ENCODE measurements at places on chromosomes 3 and 15. TPM values are rescaled to one million over a fixed set of nuclear protein-coding genes. Genes with fewer than 3 reads are reported as not detected.

- H3K36me3 ChIP-seq = peaks cover 25% of the 10 kb centered on the region
- H3K27me3 ChIP-seq = no peaks in the 10 kb centered on the region
- H3K27ac ChIP-seq = peak overlapping the region; percentile 37
- H3K4me1 ChIP-seq = peaks cover 79% of the 10 kb centered on the region
- DNase-seq = no peak
Measured at GRCh38 chr3:152280539-152280938, 11.8 kb downstream of the MBNL1 start.

GRCh38 chr3:149217347-149217746, 4.3 kb downstream of the CP start:
- no peaks in the 10 kb centered on the region for H3K36me3 ChIP-seq
- no peak overlapping the region for H3K27ac ChIP-seq
- DNase-seq = no peak

GRCh38 chr3:125149462-125149861, 63.1 kb downstream of the SLC12A8 start:
- H3K36me3 ChIP-seq = no peaks in the 10 kb centered on the region
- H3K4me3 ChIP-seq = no peak overlapping the region
- H3K27ac ChIP-seq = no peak overlapping the region
- no peak for DNase-seq
- peaks cover 74% of the 10 kb centered on the region for H3K27me3 ChIP-seq

GRCh38 chr15:98113327-98113726, 152.8 kb downstream of the ARRDC4 start:
- H3K36me3 ChIP-seq = no peaks in the 10 kb centered on the region
- H3K4me3 ChIP-seq = no peak overlapping the region
- no peaks in the 10 kb centered on the region for H3K4me1 ChIP-seq
- H3K27ac ChIP-seq = no peak overlapping the region

- H3K36me3 ChIP-seq = peaks cover 24% of the 10 kb centered on the region
- H3K27me3 ChIP-seq = no peaks in the 10 kb centered on the region
- H3K27ac ChIP-seq = no peak overlapping the region
- H3K4me1 ChIP-seq = peaks cover 17% of the 10 kb centered on the region
- no peak overlapping the region for H3K4me3 ChIP-seq
- DNase-seq = no peak
Measured at GRCh38 chr15:89178307-89178977, 42.9 kb downstream of the RLBP1 start.

GRCh38 chr3:187006864-187007630, 76.7 kb downstream of the ST6GAL1 start:
- H3K36me3 ChIP-seq = peaks cover 61% of the 10 kb centered on the region
- H3K27me3 ChIP-seq = no peaks in the 10 kb centered on the region
- H3K4me1 ChIP-seq = peaks cover 68% of the 10 kb centered on the region

DNA sequence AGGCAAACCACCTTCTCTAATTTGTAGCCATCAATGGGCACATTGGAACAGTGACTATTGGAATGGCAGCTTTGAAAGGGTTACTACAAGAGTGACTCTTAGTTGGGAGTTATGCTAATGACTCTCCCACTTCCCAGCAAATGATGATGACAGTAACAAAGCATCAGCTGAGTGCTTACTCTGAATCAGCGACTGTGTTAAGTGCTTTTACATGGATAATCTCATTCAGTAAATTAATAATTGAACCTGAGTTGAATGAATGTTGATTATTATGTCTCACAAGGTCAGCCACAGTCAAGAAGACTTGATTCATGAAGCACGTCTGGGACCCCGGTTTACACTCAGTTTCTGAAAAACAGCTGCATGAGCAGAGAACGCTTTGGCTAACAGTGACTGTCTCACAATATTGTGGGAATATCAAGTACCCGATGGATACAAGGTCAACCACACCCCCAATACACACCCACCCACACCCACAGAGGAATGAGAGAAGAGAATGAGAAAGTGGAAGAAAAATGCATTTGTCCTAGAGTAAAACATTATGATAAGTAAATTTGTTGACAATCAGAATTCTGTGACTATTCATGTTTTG, 242.0 kb upstream of the FEZF2 start:
- H3K4me3 ChIP-seq = no peak overlapping the region
- H3K27ac ChIP-seq = no peak overlapping the region
- no peaks in the 10 kb centered on the region for H3K36me3 ChIP-seq
- no peaks in the 10 kb centered on the region for H3K27me3 ChIP-seq
- no peaks in the 10 kb centered on the region for H3K4me1 ChIP-seq

DNA sequence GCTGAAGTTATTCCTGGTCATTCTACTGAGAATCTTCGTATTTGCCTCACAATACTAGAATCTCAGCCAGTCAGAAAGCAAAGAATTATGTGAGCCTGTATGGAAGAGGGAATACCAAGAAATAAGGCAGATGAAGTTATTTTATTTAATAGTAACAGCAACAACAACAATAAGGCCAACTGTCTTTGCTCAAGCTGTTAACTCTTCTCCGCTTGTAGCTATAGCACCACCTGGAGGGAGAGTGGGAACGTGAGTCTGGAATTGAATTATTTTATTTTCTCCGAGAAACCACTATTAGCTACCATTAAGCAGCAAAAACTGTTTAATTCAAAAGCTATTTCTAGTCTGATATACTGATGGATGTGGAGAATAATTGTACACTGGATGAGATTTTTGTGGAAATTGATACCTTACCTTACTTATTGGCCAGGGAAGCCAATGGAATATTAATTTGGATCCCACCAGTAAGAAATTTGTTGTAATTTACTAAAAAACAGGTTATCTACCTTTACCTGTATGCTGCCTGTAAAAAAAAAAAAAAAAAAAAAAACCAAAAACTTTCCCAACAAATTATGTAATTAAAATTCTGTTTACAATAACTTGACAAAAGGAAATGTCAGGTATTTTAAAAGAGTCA, 50.1 kb downstream of the CALML4 start:
- H3K27ac ChIP-seq = no peak overlapping the region
- no peaks in the 10 kb centered on the region for H3K27me3 ChIP-seq
- peaks cover 31% of the 10 kb centered on the region for H3K36me3 ChIP-seq
- H3K4me1 ChIP-seq = no peaks in the 10 kb centered on the region
- no peak overlapping the region for H3K4me3 ChIP-seq

DNA sequence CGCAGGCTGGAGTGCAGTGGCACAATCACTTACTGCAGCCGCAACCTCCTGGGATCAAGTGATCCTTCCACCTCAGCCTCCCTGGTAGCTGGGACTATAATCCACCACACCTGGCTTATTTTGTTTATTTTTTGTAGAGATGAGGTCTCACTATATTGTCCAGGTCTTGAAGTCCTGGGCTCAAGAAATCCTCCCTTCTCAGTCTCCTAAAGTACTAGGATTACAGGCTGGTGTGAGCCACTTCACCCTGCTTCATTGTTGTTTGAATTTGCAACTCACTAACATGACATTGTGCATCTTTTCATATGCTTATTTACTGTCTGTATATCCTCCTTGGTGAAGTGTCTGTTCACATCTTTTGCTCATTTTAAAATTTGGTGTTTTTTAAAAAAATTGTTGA, 10.1 kb downstream of the PARP15 start:
- peaks cover 66% of the 10 kb centered on the region for H3K36me3 ChIP-seq
- DNase-seq = no peak
- H3K4me3 ChIP-seq = no peak overlapping the region
- peaks cover 35% of the 10 kb centered on the region for H3K4me1 ChIP-seq
- no peaks in the 10 kb centered on the region for H3K27me3 ChIP-seq

DNA sequence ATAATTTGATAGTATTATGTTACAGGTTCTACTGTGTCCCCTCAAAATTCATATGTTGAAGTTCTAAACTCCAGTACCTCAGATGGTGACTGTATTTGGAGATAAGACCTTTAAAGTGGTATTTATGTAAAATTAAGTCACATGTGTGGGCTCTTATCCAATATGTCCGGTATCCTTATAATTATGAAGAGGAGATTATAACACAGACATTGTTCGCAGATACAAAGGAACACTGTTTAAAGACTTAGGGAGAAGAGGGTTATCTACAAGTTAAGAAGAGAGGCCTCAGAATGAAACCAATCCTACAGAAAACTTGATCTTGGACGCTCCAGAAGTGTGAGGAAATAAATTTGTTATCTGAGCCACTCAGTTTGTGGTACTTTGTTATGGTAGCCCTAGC, 50.9 kb downstream of the DPH6 start:
- no peaks in the 10 kb centered on the region for H3K36me3 ChIP-seq
- no peak overlapping the region for H3K4me3 ChIP-seq
- DNase-seq = no peak
- H3K27ac ChIP-seq = no peak overlapping the region
- no peaks in the 10 kb centered on the region for H3K4me1 ChIP-seq
- no peaks in the 10 kb centered on the region for H3K27me3 ChIP-seq

Gene GCNT3
- total RNA-seq = not detected

Gene ITIH1
- not detected for total RNA-seq

Gene CLSTN2
- total RNA-seq = not detected

Gene VIPR1
- total RNA-seq = 7.5 TPM

Gene ZNF654
- total RNA-seq = 26.5 TPM
